ENCODE measurements at places on chromosomes 6 and 20. TPM values are rescaled to one million over a fixed set of nuclear protein-coding genes. Genes with fewer than 3 reads are reported as not detected.

Gene MEP1A
- not detected for total RNA-seq

Gene ARG1
- 0.51 TPM for total RNA-seq

Gene MLN
- total RNA-seq, result not detected

Gene KIF25
- total RNA-seq, result 0.16 TPM

Gene EYA2
- total RNA-seq, result 4.2 TPM

Gene ROS1
- not detected for total RNA-seq

Gene MAP7
- 1.0 TPM for total RNA-seq

Gene UBE3D
- 2.3 TPM for total RNA-seq

Gene MOCS1
- total RNA-seq, result 16.4 TPM

Gene RNF182
- total RNA-seq, result 0.39 TPM

Gene RAB23
- 14.5 TPM for total RNA-seq

Gene CST1
- not detected for total RNA-seq

Gene CLPSL2
- not detected for total RNA-seq

Gene CLDN20
- not detected for total RNA-seq

Gene MUC22
- 0.44 TPM for total RNA-seq

Gene MOG
- 1.8 TPM for total RNA-seq

DNA sequence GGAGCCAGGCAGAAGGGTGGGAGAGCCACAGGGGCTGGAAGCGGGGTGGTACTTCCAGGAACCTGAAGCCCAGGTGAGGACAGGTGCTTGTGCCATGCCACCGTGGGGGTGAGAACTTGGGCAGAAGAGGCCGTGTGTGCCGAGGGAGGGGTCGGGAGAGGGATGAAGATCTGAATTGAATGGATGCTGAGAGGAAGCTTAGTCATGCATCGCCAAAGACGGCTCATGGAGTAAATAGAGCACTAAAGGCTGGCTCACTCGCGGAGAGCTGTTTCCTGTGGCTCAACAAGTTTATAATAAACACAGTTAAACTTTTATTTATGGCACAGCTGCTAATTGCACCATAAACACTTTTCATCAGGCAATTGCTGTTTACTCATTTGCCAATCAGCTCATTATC is 21.7 kb upstream of the MYT1 start:
- peak; percentile 5 for DNase-seq

DNA sequence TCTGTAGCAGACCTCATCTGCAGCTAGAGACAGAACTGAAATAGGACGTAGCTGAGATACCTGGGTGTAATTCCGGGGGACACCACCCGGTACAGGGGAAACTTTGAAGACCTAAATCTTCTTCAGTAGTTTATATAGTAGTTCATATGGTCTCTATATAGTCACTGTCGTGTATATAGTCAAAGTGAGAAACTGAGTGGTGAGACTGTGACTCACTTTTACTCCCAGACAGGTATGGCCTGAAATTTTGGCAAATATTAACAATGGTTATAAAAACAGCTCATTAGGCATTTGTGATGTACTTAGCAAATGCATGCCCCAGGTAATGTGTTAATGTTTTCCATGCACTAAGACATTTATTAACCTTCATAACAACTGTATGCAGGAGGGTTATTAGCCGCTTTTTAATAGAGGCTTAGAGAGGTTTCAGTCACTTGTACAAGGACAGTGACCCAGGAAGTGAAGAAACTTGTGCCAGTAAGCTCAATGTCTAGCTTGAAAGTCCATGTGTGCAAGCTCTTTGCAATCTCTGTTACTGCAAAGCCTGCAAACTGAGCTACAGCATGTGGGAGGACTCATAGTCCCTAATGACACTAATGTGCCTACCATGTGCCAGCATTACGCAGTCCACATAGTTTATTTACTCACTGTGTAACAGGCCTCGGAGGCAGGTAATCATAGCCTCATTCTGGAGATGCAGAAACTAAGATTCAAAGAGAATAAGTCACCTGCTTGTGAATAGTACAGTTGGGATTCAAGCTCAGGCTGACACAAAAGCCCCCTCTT is 165.4 kb upstream of the CHD6 start:
- no peak for DNase-seq

GRCh38 chr6:68632734-68633133 is 2.3 kb upstream of the ADGRB3 start:
- DNase-seq, result no peak

DNA sequence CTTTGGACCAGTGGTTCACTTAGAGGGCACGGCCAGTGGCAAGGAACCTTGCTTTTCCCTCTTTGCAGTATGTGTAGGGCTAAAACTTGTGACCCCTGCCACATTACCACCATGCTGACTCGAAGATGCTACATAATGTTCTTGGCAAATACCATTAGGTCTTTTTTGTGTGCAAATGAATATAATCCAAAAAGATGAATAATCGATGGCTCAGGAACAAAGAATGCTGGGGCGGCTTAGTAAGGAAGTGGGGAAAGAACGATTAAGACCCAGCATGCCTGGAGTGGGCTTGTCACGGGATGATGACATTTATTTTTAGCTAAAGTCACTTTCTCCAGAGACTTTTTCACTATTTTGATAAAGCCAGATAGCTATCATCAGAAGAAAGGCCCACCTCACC is 23.1 kb downstream of the CMTR1 start:
- DNase-seq, result no peak

- DNase-seq, result peak; percentile 56
These were observed 1.1 kb downstream of the CEBPB start for GRCh38 chr20:50191544-50192363.

DNA sequence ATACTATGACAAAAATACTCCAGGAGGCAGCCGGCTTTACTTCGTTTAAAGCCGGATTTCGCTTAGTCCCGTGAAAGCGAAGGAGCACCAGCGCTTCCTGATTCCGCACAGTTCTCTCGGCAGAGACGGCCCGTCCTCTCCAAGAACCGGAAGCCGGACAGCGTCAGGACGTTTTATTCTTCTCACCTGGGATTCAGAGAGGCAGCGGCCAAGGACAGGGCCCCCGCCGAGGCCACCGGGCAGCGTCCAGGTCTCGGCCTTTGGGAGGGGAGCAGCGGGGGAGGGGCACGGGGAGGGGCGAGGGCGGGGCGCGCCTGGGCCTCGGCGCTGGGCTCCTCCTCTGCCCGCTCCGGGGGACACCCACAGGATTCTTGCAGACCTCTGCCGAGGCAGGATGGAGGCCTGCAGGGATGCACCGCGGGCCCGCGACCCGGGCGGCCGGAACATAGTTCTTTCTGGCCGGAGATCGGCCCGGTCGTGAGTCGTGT is 2.8 kb upstream of the DIDO1 start:
- peak; percentile 81 for DNase-seq

DNA sequence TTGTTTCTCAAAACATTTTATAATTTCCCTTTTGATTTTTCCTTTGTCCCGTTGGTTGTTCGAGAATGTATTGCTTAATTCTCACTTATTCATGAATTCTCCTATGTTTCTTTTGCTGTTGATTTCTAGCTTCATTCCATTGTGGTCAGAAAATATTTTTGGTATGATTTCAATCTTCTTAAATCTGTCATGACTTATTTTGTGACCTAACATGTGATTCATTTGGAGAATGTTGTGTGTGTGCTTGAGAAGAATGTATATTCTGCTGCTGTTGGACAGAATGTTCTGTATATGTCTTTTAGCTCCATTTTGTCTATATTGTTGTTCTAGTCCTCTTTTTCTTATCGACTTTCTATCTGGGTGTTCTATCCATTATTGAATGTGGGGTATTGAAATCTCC is 286.2 kb upstream of the RNF217 start:
- no peak for DNase-seq

DNA sequence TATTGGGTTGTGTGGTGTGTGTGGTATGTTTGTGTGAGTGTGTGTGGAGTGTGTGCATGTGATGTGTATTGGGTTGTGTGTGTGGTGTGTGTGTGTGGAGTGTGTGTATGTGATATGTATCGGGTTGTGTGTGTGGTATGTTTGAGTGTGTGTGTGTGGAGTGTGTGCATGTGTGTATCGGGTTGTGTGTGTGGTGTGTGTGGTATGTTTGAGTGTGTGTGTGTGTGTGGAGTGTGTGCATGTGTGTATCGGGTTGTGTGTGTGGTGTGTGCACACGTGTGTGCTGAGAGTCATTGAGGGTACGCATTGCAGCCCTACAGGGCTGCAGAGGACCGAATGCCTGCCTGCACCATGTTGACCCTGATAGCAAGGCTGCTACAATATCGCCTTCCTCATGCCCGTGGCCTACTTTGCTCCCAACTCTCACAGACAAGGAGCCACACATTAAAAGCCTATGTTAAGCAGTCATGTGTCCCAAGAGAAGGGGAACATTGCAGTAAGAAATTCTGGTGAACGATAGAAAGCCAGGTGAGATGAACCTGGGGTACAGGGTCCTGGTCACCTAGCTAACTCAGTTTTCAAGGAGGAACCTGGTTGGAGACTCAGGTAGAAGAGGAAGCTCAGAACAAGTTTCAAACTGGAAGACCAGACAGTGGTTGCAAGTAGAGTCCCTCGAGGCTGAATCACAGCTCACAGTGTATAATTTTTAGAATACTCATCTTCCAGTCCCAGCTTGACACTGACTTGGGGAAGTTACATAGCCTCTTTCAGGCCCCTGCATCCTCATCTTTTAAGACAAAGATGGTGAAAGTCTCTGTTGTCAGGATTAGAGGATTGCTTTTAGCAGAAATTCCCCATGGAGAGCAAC is 45.7 kb upstream of the TMEM170B start:
- no peak for DNase-seq

- no peak for DNase-seq
These were observed 27.6 kb downstream of the MRAP2 start for GRCh38 chr6:84061174-84061573.

- DNase-seq, result no peak
These were observed 104.8 kb upstream of the TRAF3IP2 start for GRCh38 chr6:111710439-111710838.

DNA sequence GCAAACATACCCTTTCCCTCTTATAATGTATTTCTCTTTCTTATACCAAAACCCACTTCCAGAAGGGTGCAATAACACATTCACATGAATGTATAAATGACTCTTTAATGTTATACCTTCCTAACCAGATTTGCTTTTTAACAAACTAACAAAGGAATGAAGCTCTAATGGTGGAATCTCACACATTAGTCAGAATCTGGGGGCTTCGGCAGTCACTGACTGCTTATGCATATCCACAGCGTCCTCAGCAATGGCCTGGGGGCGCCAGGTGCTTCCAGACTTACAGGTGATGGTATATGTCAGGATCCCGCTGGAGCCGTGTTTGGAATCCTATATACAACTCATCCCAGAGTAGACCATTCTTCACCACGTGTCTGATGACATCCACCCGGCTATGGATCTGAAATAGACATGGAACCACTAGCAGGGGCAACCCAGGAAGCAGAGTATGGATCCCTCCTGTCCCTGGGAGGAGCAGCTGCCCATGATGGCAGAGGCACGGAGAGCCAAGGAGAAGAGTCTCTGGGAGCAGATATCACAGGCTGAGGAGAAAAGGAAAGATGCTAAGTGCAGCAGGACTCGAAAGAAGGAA is 150.8 kb upstream of the RIPOR2 start:
- no peak for DNase-seq

- DNase-seq, result no peak
These were observed 20.2 kb downstream of the VPS52 start for GRCh38 chr6:33251395-33252012.

- DNase-seq, result no peak
These were observed 51.2 kb downstream of the C6orf52 start for GRCh38 chr6:10643201-10643651.

- DNase-seq, result no peak
These were observed 2.1 kb upstream of the TMEM151B start for GRCh38 chr6:44268095-44268628.

- no peak for DNase-seq
These were observed 379.3 kb downstream of the MAFB start for GRCh38 chr20:40309731-40310130.

GRCh38 chr6:75302280-75302679 is 17.7 kb upstream of the TMEM30A start:
- DNase-seq, result no peak

DNA sequence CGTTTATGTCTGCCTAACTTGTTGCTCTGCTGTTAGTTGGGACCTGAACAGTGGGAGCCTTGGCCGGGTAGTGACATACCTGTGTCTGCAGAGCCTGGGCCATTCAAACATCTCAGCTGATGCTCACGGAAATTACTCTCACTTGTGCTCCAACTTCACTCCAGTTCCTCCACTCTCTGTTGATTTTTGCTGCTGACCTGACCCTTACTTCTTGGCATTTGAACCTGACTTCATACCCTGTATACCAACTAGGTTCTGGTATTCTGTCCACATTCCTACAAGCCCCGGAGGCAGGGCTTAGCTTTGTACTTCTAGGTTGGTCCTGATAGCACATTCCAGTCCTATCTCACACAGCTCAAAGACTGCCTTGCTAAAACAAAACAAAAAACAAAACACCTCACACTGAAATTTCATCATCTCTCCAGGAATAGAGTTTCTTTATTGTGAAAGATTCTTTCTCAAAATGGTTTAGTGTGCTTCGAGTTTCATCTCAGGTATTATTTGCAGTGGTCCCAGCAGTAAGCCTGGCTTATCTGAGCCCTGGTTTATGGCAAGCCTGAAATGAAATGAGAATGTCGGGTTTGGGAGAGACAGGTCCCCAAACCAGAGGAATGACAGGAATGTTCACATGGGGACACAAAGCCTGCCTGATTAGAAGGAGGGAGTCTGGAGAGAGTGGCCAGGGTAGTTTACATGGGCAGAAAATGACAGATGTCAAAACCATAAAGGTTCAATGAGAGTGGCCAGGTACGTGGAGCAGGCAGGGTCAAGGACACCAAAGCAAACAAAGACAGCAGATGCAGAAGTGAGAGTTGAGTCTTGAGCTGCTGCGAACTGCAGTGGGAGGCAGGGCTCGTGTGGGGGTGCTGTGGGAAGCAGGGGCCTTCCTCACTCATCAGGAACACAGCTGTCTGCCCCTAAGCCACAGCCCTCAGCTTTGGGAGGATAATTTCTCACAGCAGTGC is 174.2 kb upstream of the HDAC2 start:
- no peak for DNase-seq

GRCh38 chr20:7940341-7940740 is at the start of gene HAO1:
Gene HAO1, minus strand, starts transcription at chr20:7940458. Its CDS starts 36 bp downstream, at chr20:7940422.
- DNase-seq, result no peak

DNA sequence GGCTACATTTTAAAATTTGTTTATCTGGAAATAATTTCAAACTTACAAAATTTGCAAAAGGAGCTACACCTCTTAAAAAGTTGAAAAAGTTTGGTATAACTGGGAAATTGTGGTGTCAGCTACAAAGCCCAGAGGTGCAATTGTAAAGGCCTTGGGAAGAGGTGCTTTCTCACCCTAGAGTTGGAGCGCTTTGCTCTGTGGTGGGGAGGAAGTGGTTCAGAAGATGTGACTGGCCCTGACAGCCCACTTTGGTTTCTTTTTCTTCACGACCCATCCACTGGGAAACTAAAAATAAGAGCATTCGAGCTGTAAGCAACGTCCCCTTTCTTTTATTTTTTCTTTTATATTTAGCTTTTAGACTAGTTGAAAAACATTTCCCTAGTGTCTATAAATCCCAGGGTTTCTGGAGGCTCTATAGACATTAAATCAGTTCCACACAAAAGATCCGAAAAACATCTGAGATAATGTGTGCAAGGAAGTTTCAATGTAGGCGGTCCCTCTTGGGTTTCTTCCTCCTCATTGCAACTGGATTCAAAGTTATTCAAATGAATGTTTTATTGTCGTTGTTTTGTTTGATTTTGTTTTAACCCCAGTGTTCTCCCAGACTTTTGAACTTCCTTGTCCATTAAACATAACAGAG is 397.8 kb downstream of the KIF16B start:
- no peak for DNase-seq

GRCh38 chr6:45420083-45420908 is 42.6 kb upstream of the SUPT3H start:
- peak; percentile 24 for DNase-seq

GRCh38 chr6:95227351-95227750 is 350.0 kb upstream of the MANEA start:
- DNase-seq, result no peak
